ENCODE measurements at places on chromosomes 7 and 10. TPM values are rescaled to one million over a fixed set of nuclear protein-coding genes. Genes with fewer than 3 reads are reported as not detected.
A peak's percentile ranks its signal among the peaks of the same experiment; 100 is the strongest.

The HOXA5 gene
- total RNA-seq = 20.1 TPM

The CFAP70 gene
- total RNA-seq = 6.6 TPM

The KDM7A gene
- total RNA-seq = 24.4 TPM

The SYCE1 gene
- total RNA-seq = 0.22 TPM

The TCTN3 gene
- 26.3 TPM for total RNA-seq

The CALCR gene
- total RNA-seq = 0.62 TPM

The SRGN gene
- total RNA-seq = 146 TPM

DNA sequence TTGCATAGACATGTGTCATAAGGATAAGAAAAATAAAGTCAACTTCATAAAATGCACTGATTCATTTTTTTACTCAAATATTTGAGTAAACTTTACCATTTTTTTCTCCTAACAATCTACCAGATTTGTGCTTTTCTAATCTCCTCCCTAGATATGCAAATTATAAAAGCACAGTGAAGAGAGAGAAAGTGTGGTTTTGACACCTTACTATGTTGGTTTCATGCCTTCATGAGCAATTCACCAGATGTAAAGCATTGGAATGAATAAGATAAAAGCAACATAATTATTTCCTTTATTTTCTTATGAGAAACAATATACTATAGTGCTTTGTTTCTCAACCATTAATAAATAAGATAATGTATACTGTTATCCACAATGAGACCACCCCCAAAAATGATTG, 432.5 kb upstream of the PCDH15 start:
- no peak for DNase-seq

- no peak for DNase-seq
Measured at GRCh38 chr7:96080027-96080426, 241.9 kb downstream of the SLC25A13 start.

GRCh38 chr7:107563081-107563774, 492 bp downstream of the COG5 start:
- DNase-seq = no peak

DNA sequence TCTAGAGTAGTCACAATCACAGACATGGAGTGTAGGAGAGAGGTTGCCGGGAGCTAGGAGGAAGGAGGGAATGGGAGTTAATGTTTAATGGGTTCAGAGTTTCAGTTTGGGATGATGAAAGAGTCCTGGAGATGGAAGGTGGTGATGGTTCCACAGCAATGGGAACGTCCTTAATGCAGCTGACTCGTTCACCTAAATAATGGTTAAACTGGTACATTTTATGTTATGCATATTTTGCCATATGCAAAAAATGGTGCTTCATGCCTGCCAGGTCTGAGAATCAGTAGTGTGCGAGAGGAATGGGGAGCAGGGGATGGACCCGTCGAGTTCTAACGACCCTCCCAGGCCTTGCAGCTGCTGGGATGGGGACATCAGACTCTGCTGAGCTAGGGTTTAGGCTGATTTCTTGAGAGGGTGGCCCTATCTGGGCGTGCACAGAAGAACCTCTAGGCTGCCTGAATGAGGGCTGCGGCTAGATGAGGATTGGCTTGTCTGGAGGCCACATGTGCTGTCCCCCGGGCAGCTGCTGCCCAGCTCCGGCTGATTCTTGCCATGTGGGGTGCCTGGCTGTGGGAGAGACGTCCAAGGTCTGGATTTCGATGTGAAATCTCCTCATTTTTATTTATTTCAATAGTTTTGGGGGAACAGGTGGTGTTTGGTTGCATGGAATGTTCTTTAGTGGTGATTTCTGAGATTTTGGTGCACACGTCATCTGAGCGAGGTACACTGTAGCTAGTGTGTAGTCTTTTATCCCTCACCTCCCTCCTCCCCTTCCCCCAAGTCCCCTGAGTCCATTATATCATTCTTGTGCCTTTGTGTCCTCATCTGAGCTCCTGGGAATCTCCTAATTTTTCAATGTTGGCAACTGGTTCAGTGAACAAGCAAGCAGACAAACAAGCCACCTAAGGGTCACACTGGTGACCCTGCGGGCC, 116.0 kb downstream of the GRK5 start:
- DNase-seq = no peak

- DNase-seq = no peak
Measured at GRCh38 chr7:133859871-133860450, 267.2 kb upstream of the LRGUK start.

DNA sequence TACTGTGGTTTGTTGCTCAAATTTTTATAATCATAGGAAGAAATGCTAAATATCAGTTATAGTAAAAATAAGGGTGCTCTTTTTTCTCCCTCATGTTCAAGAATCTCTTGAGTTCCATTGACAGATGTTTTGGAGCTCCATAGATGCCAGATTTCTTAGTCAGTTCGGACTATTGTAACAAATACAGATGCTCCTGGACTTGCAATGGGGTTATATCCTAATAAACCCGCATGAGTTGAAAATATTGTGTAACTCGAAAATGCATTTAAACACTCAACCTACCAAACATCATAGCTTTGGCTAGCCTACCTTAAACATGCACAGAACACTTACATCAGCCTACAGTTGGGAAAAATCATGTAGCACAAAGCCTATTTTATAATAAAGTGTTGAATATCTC, 100.7 kb upstream of the CSTF2T start:
- no peak for DNase-seq

GRCh38 chr10:7744307-7744706, 41.2 kb downstream of the ITIH2 start:
- DNase-seq = no peak

GRCh38 chr7:913736-914520, 37.6 kb downstream of the GET4 start:
- no peak for DNase-seq

GRCh38 chr7:132904209-132904608, 177.7 kb downstream of the CHCHD3 start:
- no peak for DNase-seq

DNA sequence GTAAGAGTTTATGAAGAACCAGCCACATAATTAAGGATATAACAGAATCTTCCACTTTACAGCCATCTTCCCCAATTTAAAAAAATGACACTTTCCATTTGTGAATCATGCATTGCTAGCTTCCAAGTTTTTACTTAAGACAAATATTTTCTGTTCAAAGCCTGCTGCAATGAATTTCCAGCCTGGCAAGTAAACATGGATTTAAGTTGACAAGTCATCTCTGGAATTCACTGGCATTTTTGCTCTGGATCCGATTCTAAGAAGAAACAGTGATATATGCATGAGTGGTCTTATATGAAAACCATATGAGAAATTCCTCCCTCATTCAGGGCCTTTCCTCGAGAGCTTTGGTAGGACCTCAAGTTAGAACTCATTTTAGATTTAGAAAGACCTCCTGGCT, 116.1 kb upstream of the CDCA7L start:
- DNase-seq = no peak

DNA sequence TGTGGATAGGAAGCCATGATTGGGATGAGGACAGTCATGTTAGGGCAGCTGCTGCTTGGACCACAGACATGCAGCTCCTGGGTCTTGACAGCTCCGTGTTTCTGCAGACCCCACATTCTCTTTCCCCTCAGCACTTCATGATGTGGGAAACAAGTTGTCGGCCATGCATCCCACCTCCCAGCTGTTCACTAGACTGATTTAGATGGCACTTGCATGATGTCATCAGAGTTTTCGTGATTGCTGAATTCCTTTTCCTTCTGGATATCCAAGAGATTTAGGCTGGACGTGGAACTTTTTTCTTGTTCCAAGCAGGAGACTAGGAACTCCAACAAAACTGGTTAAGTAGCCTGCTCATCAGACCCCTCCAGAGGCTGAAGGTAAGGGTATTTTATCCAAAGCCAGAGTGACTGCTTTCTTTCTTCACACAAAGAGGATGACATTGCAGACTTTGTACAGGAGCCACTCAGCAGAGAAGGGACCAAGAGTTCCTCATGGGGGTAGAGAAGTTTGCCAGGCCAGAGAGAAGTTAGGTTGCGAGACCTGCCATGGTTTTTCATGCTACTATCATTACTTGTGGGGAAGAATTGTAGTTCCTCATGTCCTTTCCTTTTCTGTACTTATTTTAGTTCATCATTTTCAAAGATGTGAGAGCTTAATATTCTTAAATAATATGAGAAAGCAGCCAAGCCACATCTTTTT, 117.7 kb upstream of the GJD4 start:
- DNase-seq = no peak

DNA sequence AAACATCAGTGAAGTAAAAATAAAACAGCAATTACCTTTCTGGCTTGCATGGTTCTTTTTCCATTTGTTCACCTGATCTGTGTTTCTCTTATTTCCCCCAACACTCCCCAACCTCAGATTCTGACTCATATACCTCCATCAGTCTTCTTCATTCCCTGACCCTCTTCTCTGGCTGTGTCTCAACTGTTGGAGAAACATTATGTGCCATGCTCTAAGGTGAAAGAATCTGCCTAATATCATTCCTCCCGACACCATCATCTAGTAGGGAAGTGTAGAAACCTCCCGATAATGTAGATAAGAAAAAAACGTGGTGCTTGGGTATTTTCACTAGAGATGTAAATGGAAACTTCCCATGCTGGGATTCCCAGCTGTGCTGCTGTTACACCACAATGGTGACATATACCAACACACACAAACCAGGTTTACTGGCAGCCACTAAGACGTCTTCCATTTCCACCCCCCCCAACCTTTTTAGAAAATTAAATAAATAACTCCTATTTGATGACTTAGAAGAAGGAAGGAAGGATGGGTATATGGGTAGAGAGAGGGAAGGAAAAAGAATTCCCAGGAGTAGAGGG, 63.4 kb downstream of the OSBPL3 start:
- DNase-seq = no peak

DNA sequence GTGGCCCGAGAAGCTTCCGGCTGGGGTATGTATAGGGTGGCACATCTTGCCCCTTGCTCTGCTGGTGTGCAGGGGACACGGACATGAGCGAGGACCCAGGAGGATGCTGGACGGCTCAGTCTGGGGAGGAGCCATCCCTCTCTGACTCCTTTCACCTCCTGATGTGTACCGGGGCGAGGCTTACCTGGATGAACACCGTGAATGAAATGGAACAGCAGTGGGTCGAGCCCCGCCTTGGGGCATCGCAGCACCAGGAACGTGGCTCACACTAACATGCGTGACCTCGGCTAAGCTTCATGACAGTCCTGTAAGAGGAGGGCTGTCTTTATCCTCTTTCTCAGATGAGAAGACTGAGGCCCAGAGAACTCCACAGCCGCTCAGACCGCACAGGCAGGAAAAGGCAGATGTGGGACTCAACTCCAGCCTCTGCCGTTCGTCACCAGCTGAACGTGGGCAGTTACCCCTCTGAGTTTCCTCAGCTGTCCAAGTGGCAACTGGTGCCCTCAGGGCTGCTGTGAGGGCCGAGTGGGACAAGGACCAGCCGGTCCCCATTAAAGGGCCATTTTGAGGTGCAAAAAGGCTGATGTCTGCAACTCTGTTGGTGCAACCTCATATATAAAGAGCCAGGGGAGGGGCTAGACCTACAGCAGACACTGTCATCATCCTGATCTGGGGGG, 54.5 kb downstream of the INSIG1 start:
- peak; percentile 37 for DNase-seq

DNA sequence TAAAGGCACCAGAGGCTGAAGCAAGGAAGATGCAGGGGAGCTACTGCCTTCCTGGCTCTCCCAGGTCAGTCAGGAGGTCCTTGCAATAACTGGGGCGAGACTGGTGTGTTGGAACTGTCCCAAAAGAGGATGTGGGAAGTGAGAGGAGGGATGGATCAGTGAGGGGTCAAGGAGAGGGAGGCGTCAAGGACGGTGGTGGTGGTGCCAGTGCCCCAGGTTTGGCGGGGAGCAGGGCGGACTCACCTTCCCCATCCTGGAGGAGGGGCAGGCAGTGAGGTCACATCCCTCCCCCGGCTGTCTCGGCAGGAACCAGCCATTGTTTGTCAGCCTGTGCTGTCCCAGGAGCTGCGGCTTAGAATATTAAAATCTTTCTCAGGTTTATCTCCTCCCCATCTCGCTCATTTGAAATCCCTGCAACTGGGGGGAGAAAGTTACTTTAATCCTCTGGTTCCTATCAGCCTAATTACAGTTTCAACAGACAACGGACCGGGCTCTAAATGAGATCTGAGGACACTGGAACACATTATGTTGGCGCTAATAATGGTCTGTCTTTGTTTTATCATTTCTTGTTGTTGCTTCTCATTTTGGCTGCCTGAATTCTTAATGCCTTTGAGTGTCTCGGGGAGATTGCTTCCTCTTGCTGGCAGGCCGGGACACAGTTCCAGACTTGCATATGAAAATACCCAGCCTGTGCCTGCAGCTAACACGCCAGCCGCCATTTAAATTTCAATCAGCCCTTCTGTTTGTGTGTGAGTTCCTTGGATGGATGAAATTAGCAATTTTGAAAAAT, 387.5 kb downstream of the RPS24 start:
- DNase-seq = peak; percentile 52

All from sciatic nerve (tissue), 2 donors.